Right atrium auricular region (tissue), 2 donors: ENCODE measurements at places on chromosomes 5 and 9.

DNA sequence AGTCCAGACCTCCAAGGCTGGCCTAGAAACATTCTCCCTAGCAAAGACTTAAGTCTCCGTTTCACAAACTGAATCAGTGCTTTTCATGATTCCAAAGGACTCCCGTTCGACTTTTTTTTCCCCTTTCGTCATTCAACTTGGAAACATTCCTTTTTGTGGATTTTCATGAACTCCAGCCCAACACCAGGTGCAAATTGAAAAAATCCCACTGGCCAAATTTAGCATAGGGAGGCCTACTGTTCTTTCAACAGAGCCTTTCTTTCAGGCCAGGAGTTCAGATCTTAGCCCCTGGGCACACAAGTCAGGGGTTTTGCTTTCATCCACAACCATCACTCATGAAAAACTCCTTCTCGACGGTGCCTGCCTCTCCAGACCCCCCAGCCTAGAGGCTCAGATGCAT is 285.3 kb downstream of the PIK3R1 start:
- H3K27me3 ChIP-seq, result no peaks in the 10 kb centered on the region
- no peak overlapping the region for H3K4me3 ChIP-seq
- DNase-seq, result no peak
- H3K4me1 ChIP-seq, result no peaks in the 10 kb centered on the region

DNA sequence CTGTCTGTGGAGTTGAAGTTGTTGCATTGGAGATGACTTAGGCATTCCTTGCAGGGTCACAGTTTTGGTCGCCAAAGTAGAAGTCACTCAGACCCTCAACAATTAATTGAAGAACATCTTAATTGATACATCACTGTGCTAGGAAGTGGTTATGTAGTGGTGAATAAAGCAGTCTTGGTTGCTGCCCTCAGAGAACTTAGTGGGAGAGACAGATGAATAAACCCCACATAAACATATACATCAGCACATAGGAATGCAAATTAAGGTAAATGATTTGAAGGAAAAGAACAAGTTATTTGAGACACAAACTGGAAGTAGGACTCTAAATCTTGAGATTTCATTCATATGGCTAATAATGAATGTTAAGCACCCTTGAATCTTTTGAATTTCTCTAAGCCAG is 25.7 kb downstream of the FAM174A start:
- no peaks in the 10 kb centered on the region for H3K4me1 ChIP-seq
- H3K27me3 ChIP-seq, result no peaks in the 10 kb centered on the region
- H3K27ac ChIP-seq, result no peak overlapping the region

DNA sequence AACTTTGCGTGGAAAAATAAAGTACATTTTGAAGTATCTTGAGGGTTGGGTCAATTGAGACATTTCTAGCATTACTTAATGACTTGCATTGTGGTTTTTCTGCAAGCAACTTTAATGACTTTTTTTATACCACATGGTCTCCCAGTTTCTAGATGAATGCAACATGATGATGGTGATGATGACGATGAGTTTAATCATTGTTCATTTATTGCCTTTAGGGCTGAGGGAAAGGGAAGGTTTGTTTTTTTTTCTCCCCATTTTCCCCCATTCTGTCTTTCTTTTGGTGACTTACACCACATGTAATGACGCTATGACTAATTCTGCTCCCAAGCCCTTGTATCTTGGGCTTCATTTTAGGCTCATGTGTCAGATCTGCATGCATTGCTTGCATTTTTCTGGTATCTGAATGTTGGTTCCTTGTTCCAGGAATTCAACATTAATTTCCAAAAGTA is 57.7 kb upstream of the NXNL2 start:
- no peak for DNase-seq
- H3K4me3 ChIP-seq, result no peak overlapping the region
- H3K27ac ChIP-seq, result no peak overlapping the region
- H3K27me3 ChIP-seq, result no peaks in the 10 kb centered on the region

DNA sequence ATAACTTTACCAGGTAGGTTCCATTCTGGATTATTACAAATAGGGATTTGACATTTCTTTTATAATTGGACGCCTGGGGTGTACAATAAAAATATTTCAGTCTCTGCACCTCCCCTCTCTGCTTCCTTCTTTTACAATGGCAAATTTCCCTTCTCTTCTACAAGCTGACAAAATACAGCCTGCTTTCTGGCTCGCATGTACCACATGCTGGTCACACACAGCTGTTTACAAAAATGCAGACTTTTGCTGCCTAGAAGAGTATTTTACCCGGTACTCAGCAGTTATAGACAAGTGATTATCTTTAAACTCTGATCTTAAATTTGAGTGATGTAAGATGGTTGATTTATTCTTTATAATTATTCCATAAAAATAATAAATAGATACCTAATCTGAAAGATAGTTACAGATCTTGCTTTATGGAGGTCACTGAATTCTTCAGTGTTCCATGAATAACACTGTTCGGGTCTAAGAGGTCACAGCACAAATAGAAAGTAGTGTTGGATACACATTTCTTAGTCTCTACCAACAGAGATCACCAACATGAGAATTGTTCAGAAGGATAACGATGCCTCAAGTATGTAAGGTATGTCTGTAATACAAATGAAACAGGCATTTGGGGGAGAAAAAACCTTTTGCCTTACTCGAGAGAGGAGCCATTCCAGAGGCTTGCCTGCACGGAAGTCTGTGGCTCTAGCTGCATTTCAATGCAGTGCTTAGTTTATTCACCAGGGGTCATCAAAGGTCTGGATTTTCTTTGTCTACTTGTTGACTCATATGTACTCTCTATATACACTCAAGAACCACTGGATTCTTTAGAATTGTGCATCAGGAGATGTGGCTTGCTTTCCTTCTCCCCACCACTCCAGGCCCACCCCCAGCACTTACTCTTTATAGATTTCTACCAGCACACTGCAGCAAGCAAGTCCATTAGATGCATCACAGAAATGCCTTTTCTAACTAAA is 206.6 kb upstream of the RFX3 start:
- no peaks in the 10 kb centered on the region for H3K27me3 ChIP-seq
- H3K27ac ChIP-seq, result peak overlapping the region; percentile 37
- peaks cover 12% of the 10 kb centered on the region for H3K4me1 ChIP-seq
- no peak overlapping the region for H3K4me3 ChIP-seq
- no peaks in the 10 kb centered on the region for H3K36me3 ChIP-seq

GRCh38 chr9:31124389-31124788 is 1260.1 kb upstream of the ACO1 start:
- H3K4me3 ChIP-seq, result no peak overlapping the region
- H3K4me1 ChIP-seq, result no peaks in the 10 kb centered on the region
- H3K36me3 ChIP-seq, result no peaks in the 10 kb centered on the region
- no peak for DNase-seq
- H3K27ac ChIP-seq, result no peak overlapping the region

- peak; percentile 60 for DNase-seq
- no peak overlapping the region for H3K4me3 ChIP-seq
- H3K27me3 ChIP-seq, result no peaks in the 10 kb centered on the region
- H3K27ac ChIP-seq, result no peak overlapping the region
- H3K36me3 ChIP-seq, result no peaks in the 10 kb centered on the region
- peaks cover 11% of the 10 kb centered on the region for H3K4me1 ChIP-seq
Observed at GRCh38 chr5:90161414-90161813, 248.1 kb downstream of the CETN3 start.

- no peak for DNase-seq
- H3K4me3 ChIP-seq, result no peak overlapping the region
- H3K27me3 ChIP-seq, result no peaks in the 10 kb centered on the region
- H3K27ac ChIP-seq, result no peak overlapping the region
- H3K4me1 ChIP-seq, result no peaks in the 10 kb centered on the region
- peaks cover 8% of the 10 kb centered on the region for H3K36me3 ChIP-seq
Observed at GRCh38 chr5:78430866-78431265, 70.4 kb downstream of the SCAMP1 start.

DNA sequence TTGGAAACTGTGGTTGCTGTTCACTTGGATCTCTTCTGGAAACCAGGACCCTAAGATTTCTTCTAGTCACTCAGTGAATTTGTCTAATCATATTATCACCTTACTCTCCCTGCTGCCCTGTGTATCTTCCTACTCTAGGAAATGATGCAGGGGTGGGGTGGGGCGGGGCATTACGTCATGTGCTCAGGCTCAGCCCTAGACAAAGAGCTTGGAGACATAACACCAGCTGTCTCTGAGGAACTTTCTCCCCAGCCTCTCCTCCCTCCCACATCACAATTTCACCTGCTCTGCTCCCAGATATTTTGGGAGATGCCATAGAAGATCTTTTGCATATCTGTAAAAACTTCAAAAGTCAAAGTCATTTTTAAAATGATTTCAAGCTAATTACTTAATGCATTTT is 470.4 kb downstream of the ZSWIM6 start:
- no peaks in the 10 kb centered on the region for H3K27me3 ChIP-seq
- H3K4me3 ChIP-seq, result no peak overlapping the region
- no peaks in the 10 kb centered on the region for H3K4me1 ChIP-seq

GRCh38 chr9:129010267-129010975 is 17.7 kb downstream of the SH3GLB2 start:
- H3K27ac ChIP-seq, result no peak overlapping the region
- H3K36me3 ChIP-seq, result peaks cover 45% of the 10 kb centered on the region
- peaks cover 14% of the 10 kb centered on the region for H3K4me1 ChIP-seq

DNA sequence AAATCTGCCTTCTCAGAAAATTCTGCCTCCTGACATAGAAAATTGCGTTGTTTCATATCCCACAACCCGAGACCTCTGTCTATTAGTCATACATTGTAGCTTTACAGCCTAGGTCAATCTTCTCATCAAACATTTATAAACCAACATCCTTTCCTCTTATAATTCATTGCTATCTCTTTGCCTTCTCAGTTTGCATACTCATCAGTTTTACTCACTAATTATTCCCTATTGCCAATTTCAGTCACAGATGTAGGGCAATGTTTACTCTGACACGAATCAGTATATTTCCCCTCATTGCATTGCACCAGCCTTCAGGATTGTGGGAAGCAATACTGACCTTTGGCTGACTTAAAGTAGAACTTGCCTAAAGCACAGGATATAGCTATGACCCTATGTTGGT is 247.2 kb downstream of the CEMIP2 start:
- DNase-seq, result no peak
- no peaks in the 10 kb centered on the region for H3K27me3 ChIP-seq
- H3K27ac ChIP-seq, result no peak overlapping the region
- H3K36me3 ChIP-seq, result no peaks in the 10 kb centered on the region
- no peaks in the 10 kb centered on the region for H3K4me1 ChIP-seq

DNA sequence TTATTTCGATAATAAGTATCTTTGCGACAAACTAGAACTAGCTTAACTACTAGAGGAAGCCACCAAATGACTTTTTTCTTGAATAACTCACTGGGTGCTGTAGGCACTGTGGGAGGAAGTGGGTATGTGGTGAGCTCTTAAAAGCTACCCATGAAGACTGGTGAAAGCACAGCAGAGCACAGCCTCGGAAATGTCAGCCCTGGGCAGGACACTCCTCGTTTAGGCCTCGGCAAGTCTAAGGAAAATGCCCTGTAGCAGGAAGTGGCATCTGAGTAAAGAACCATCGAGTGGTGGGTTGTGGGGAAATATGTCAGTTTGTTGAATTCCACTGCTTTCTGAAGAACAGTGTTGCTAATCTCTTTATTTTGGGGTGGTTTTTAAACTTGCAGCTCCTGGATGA is 44.0 kb upstream of the NCS1 start:
- peaks cover 39% of the 10 kb centered on the region for H3K36me3 ChIP-seq
- H3K4me1 ChIP-seq, result no peaks in the 10 kb centered on the region
- H3K27ac ChIP-seq, result peak overlapping the region; percentile 68
- no peak overlapping the region for H3K4me3 ChIP-seq

DNA sequence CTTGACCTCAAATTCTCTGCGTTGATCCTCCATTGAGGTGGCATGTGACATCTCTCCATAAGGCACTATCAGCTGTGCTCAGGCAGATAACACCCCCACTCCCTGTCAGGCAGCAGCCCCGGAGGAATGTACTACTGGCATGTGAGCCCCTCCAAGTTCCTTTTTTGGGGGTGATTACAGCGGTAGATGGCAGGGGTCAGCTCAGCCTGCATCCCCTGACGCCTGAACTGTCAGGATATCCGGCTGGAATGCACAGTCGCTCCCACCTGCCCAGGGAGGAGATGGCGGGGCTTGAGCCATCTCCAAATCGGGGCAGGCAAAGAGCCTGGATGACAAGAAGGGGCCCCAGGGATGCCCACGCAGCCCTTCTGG is 40.8 kb downstream of the FAM78A start:
- H3K36me3 ChIP-seq, result peaks cover 22% of the 10 kb centered on the region
- H3K4me3 ChIP-seq, result no peak overlapping the region
- no peak for DNase-seq
- H3K27me3 ChIP-seq, result no peaks in the 10 kb centered on the region

DNA sequence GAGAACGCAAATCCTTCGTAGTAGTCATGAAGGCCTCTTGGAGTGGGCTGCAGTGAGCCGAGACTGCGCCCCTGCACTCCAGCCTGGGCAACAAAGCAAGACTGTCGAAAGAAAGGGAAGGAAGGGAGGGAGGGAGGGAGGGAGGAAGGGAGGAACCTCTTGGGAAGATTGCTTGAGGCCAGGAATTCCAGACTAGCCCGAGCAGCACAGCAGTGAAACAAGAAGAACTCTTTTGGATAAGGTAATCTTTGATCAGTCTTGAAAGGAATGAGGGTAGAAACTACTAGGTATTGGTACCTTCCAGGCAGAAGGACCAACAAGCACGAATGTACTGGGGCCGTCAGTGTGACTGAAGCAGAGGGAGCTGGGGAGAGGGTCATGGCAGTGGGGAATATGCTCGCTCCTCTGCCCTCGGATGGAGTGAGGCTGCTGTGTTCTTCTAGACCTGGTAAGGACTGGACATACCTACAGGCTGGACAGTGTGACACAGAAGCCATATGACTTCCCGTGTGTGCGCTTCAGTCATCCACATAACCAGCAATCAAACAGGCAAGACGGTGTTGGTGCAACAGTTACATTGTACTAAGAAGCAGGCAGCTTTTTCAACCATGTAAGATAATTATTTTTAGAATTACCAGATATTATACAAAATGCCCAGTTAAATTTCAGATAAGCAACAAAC is 45.2 kb downstream of the P4HA2 start:
- H3K27me3 ChIP-seq, result no peaks in the 10 kb centered on the region
- no peaks in the 10 kb centered on the region for H3K36me3 ChIP-seq
- no peak overlapping the region for H3K27ac ChIP-seq

- no peak for DNase-seq
- no peaks in the 10 kb centered on the region for H3K27me3 ChIP-seq
- H3K36me3 ChIP-seq, result no peaks in the 10 kb centered on the region
- no peaks in the 10 kb centered on the region for H3K4me1 ChIP-seq
- H3K4me3 ChIP-seq, result no peak overlapping the region
- no peak overlapping the region for H3K27ac ChIP-seq
Observed at GRCh38 chr5:109868737-109869136, 179.0 kb downstream of the MAN2A1 start.

DNA sequence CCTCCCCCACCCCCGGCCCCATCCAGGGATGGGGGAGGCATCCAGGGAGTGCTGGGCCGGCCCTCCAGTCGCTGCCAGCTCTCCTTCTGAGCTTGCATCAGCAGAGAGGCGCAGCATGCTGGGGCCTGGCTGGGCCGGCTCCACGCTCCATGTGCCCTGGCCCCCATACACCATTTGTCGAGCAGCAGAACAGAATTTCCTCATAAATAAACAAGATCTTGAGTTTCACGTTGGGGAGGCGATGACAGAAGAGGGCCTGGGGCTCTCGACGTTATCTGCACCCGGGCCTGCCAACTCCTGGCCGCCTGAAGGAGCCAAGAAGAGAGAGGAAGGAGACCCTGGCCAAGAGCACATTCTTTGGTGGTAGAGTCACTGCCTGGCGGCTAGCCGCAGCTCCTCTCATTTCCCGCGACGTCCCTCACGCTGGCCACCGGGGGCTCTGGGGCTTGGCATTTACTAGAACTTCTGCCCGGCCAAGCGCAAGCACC is 177.0 kb downstream of the FGF18 start:
- no peaks in the 10 kb centered on the region for H3K4me1 ChIP-seq
- no peaks in the 10 kb centered on the region for H3K27me3 ChIP-seq
- no peak overlapping the region for H3K4me3 ChIP-seq
